Daoy (cell line): ENCODE measurements at places on chromosomes 5 and 9. TPM values are rescaled to one million over a fixed set of nuclear protein-coding genes. Genes with fewer than 3 reads are reported as not detected.

Gene IFT74
- total RNA-seq = 25.6 TPM in 2 replicates

Gene SEMA5A
- 0.21 and 0.23 TPM in 2 replicates for total RNA-seq

Gene ADRA1B
- 0.63 and 0.80 TPM in 2 replicates for total RNA-seq

DNA sequence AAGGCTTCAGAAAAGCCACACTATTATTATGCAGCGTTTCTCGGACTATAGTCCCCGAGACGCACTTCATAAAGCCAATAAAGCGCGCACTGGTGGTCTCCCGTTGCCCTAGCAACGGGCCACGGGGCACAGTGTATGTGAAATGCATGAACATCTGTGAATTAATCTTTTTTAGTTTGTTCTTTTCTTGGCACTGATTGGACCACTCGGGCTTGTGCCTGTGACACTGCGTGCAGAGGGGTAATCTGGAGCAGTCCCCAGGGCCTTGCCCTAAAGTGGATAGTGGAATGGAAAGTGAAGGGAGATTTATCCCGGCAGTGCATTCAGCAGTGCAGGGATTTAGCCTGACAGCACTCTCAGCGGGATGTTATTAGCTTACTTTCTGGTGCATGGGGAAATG lies 92.1 kb downstream of the TLE4 start:
- DNase-seq = no peak

DNA sequence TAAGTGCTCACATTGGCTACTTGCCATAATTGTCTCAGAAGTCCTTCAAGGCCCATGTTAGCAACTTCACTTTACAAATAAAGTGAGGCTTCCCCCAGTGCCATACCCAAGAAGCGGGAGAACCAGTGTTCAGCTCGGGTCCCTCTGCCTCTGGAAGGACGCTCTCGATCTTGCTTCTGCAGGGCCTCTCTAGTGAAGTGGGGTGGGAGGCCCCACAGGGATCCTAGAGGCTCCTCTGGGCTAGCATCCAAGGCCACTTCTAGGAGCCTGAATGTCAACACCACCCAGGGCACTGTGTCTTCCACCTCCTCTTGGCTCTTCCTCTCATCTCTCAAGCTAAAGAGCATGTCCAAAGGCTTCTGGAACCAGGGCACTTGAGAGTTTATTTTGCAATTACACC lies 282.5 kb downstream of the GADD45G start:
- no peak for DNase-seq

- peak; percentile 27 for DNase-seq
Measured at GRCh38 chr5:132365213-132365612, 4.3 kb upstream of the SLC22A5 start.

GRCh38 chr9:110561826-110562225 lies 17.7 kb downstream of the SVEP1 start:
- no peak for DNase-seq

DNA sequence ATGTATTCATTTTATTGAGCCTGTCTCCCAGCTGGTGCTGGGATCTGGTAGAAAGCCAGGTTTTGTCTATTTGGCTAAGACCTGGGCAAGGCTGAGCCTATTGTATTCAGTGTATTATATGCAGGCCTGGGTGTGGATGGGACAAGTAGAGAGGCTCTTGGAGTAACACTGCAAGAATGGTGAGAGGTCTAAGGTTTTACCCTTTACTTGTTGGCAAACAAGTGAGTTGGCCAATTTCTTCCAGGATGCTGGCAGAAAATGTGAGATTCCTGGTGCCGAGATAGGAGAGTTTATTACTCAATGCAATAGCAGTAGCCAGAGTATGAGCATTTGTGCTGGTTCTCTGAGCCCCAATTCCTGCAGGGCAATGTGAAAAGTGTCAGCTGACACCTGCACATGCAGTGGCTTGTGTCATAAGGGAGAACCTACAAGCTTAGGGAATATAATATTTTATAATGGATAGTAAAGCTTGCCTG lies 141.7 kb upstream of the PRLR start:
- no peak for DNase-seq
